Activated CD4-positive, alpha-beta T cell treated with anti-CD3 and anti-CD28 coated beads for 24 hours (primary cell): ENCODE measurements at places on chromosomes 2 and 18.

GRCh38 chr2:231470246-231470900 lies 6.1 kb upstream of the NCL start:
- DNase-seq = no peak

DNA sequence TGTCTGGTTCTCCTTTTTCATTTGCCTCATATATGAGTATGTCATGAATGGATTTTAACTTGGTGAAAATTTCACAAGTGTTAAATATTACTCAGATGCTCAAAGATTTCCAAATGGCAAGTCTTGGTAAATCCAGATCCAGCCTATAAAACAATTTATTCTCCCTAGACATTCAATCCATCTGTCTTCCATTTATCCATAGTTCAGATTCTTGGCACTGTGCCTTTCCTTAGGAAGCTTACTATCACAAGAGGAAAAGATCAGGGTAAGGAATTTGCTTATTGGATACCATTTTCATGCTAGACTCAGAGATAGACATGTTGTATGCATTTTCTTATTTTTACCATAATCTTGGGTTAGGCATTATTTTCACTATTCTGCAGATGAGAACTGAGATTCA lies 72.5 kb upstream of the LRRTM1 start:
- DNase-seq = no peak

- DNase-seq = no peak
These were observed 232.3 kb downstream of the KLHL29 start for GRCh38 chr2:23617167-23617810.

GRCh38 chr18:23020555-23021294 lies 87.6 kb downstream of the RBBP8 start:
- DNase-seq = no peak

- DNase-seq = no peak
These were observed 50.2 kb downstream of the ACVR1 start for GRCh38 chr2:157825885-157826284.

DNA sequence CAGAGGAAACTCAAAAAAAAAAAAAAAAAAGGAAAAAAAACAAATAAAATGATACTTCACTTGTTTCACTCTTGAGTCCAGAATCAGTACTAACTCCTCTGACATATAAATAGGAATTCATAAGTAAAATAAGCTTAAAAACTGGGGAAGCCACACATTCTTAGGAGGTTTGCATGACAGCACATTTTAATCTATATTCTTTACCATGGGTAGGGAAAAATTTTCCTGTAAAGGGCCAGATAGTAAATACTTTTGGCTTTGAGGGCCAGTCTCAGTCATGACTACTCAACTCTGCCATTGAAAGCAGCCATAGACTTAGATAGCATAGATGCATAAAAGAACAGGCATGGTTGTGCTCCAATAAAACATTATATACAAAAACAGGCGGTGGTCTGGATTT lies 145.2 kb downstream of the BCL11A start:
- no peak for DNase-seq
